T-helper 1 cell treated with Interleukin-12 subunit alpha and Interleukin-12 subunit beta and Interleukin-4 antibody, amounts not matched to agents 30 ng/mL and 1 ng/mL, for 36 hours (primary cell): ENCODE measurements at places on chromosomes 3 and 15. TPM values are rescaled to one million over a fixed set of nuclear protein-coding genes. Genes with fewer than 3 reads are reported as not detected.

Gene ZBTB20
- 10.2 and 11.5 TPM in 2 replicates for total RNA-seq

Gene PRRT3
- 10.6 and 13.4 TPM in 2 replicates for total RNA-seq

Gene ARRDC4
- 2.0 and 2.2 TPM in 2 replicates for total RNA-seq

Gene SMCO1
- total RNA-seq: not detected in 2 replicates

Gene CLDN11
- 0.10 TPM in 1 of 2 replicates, not detected in the other for total RNA-seq

Gene DUOXA2
- total RNA-seq: not detected in 2 replicates

Gene PPP2R3A
- 0.05 TPM in 1 of 2 replicates, not detected in the other for total RNA-seq
